Renal cortical epithelial cell (primary cell): ENCODE measurements at places on chromosomes 1 and 21. TPM values are rescaled to one million over a fixed set of nuclear protein-coding genes. Genes with fewer than 3 reads are reported as not detected.
A peak's percentile ranks its signal among the peaks of the same experiment; 100 is the strongest.

- DNase-seq, result no peak
Measured at GRCh38 chr1:54571326-54571725, 23.3 kb downstream of the ACOT11 start.

DNA sequence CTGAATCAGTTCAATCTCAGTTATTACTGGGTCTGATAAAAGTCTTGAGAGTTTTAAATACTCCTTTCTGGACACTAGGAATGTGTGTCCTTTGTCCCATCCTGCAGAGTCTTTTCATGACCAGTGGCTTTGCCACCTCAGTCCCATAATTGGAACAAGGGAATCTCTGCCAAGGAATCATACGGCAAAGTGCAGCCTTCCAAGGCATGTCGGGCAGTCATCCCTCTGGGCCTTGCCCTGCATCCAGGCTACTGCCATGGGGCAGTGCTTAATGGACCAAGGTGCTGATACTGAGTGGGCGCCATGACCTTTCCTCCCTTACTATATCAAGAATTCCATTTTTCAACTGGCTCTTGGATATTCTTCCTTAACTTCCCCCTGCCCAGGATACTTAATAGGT is 195.3 kb downstream of the ZC3H11B start:
- DNase-seq, result no peak

GRCh38 chr1:23477359-23478144 is 6.4 kb downstream of the ASAP3 start:
- DNase-seq, result peak; percentile 83

- DNase-seq, result no peak
Measured at GRCh38 chr21:16069178-16070112, 339.7 kb downstream of the USP25 start.

DNA sequence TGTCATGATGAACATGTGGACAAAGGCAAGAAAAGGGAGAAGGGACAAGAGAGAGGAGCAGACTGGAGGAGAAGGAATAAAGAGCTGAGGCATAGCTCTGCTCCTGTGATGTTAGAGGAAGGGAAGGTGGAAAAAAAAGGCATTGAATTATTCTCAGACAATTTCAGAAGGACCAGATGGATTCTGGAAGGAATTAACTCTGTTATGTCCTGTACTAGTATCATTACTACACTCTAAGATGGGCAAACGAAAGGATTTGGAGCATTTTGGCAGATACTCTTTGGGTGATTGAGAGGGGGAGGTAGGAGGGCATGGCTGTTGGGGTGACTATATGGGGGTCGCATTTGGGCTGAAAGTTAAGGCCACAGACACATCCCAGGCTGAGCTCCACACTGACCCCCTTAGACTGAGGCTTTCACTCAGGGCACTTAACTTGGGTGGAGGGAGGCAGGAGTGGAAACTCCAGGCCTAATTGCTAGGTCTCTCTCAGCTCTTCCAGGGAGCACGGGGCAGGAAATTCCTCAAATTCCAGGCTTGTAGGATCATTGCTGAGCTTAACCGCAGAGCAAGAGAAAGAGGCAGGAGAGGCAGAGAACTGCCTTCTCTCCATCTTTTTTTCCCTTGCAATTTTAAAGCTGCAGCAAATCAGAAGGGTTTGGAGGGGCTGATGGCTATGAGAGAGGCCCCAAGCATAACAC is 25.9 kb downstream of the KIRREL1 start:
- DNase-seq, result peak; percentile 95

DNA sequence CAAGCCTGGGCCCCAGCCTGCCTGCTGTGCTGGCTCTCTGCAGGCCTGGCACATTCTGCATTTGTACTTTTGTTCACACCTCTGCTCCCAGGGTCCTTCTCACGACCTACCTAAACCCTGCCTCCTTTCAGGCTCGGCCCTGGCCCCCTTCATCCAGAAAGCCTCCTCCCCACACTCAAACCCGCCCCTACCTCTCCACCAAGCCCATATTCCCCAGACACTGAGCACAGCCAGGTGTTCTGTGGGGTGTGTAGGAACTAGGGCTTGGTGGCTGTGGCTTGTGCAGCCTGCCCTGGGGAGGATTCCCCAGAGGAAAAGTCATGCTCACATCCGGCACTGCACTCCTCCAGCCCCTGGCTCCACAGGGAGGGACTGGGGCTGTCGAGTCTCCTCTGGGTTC is 8.2 kb upstream of the MIXL1 start:
- no peak for DNase-seq

- no peak for DNase-seq
Measured at GRCh38 chr1:12053752-12054548, 9.2 kb upstream of the TNFRSF8 start.

GRCh38 chr1:202625416-202626360 is 84.6 kb downstream of the SYT2 start:
- DNase-seq, result peak; percentile 27

GRCh38 chr1:85388416-85388815 is 76.5 kb downstream of the DDAH1 start:
- DNase-seq, result no peak

DNA sequence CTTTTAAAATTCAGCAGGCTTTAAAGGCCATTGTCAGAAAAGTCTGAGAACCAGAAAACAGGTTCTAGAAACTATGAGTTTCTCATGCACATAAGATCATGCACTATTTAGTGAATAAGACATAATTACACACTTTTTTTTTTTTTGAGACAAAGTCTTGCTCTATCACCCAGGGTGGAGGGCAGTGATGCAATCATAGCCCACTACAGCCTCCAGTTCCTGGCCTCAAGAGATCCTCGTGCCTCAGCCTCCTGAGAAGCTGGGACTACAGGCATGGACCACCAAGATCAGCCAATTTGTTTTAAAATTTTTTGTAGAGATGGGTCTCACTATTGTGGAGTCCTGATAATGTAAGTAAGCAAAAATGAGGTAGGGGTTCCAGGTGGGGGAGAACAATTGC is 134.9 kb downstream of the VAV3 start:
- DNase-seq, result no peak

GRCh38 chr1:244163861-244164510 is 112.9 kb downstream of the ZBTB18 start:
- DNase-seq, result peak; percentile 99

GRCh38 chr1:23611601-23612327 is 52.5 kb upstream of the ID3 start:
- DNase-seq, result no peak

- no peak for DNase-seq
Measured at GRCh38 chr1:179372160-179372559, 6.4 kb downstream of the AXDND1 start.

DNA sequence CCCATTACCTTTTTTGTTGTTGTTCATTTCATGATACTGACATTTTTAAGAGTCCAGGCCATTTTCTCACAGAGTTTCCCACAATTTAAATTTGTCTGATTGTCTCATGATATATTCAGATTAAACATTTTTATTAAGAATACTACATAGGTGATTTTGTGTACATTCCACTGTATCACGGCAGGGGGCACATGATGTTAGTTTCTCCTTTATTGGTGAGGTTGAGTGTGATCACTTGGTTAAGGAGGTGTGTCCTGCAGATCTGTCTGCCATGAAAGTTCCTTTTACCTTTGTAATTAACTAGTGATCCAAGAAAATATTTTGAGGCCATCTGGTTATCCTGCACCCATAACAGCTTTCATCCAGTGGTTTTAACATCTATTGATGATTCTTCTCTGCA is 11.8 kb downstream of the RTCA start:
- no peak for DNase-seq

GBP4 gene
- total RNA-seq, result 0.55 and 1.7 TPM in 2 replicates

KLF17 gene
- total RNA-seq, result not detected in 2 replicates

GPR157 gene
- total RNA-seq, result 4.6 and 9.7 TPM in 2 replicates

PRAMEF1 gene
- 0.10 TPM in 1 of 2 replicates, not detected in the other for total RNA-seq

THEMIS2 gene
- total RNA-seq, result 9.3 and 37.5 TPM in 2 replicates

LRRC7 gene
- total RNA-seq, result 0.05 TPM in 1 of 2 replicates, not detected in the other

DISC1 gene
- total RNA-seq, result 2.4 and 6.1 TPM in 2 replicates

FNDC5 gene
- total RNA-seq, result 0.70 TPM in 1 of 2 replicates, not detected in the other

BATF3 gene
- total RNA-seq, result 0.55 and 3.6 TPM in 2 replicates

SPRR2F gene
- not detected in 2 replicates for total RNA-seq

FCRL4 gene
- total RNA-seq, result not detected in 2 replicates

KCND3 gene
- total RNA-seq, result 0.17 and 0.30 TPM in 2 replicates

ADAMTS5 gene
- 12.5 and 63.1 TPM in 2 replicates for total RNA-seq

FHL3 gene
- 3.0 and 22.3 TPM in 2 replicates for total RNA-seq

OLIG2 gene
- not detected in 2 replicates for total RNA-seq

ARHGEF16 gene
- total RNA-seq, result 6.4 and 15.5 TPM in 2 replicates
